OCI-M1 (cell line): ENCODE measurements at places on chromosomes 3 and 15.

- peak; percentile 56 for DNase-seq
Observed at GRCh38 chr3:19931767-19932188, 2.2 kb downstream of the EFHB start.

- no peak for DNase-seq
Observed at GRCh38 chr15:89096664-89097063, 8.4 kb downstream of the ABHD2 start.

- DNase-seq = no peak
Observed at GRCh38 chr3:169676925-169677537, 13.5 kb upstream of the MECOM start.

- DNase-seq = no peak
Observed at GRCh38 chr3:27176256-27176655, 192.9 kb downstream of the NEK10 start.

GRCh38 chr15:54273928-54274327, 295.7 kb downstream of the UNC13C start:
- peak; percentile 50 for DNase-seq

DNA sequence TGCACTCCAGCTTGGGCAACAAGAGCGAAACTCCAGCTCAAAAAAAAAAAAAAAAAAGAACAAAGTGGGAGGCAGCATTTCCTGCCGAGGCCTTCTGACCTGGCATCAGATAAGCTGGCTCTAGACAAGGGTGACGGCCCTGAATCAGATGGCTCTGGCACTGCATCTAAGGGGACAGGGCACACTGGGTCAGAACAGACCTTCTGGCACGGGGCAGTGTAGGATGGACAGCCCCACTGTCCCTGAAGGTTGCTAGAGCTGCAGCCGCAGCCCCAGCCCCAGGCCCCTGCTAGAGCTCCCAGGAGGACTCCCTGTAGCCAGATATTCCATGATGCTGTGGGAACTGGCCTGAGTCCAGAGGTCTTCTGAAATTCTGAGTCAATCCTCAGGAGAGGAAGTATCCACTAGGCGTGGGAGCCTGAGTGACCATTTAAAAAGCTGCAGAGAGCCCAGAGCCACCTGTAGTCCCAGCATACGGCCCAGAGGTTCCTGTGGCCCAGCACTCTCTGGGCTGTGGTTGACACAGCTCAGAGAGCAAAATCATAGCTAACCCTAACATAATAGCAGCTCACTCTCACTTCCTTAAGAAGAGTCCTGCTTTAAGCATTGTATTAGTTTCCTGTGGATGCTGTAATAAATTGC, 69.2 kb upstream of the MFGE8 start:
- DNase-seq = no peak

DNA sequence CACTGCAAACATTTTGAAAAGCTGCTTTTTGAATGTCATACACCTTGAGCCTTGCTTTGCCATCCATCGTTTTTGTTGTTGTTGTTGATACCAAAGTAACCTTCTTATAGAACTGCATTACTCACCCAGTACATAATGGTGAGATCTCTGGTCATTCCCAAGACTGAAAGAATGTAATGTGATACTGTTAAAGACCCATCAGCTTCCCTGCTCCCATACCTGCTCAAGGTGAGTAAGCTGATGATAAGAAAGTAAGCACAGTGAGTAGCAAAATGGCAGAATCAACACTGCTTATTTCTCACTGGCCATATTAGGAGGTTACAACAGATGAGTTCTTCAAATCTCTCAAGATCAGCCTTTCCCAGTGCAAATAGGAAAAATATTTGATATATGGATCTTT, 89.8 kb downstream of the CADPS start:
- no peak for DNase-seq

GRCh38 chr3:22176911-22177310, 425.9 kb upstream of the ZNF385D start:
- DNase-seq = no peak

DNA sequence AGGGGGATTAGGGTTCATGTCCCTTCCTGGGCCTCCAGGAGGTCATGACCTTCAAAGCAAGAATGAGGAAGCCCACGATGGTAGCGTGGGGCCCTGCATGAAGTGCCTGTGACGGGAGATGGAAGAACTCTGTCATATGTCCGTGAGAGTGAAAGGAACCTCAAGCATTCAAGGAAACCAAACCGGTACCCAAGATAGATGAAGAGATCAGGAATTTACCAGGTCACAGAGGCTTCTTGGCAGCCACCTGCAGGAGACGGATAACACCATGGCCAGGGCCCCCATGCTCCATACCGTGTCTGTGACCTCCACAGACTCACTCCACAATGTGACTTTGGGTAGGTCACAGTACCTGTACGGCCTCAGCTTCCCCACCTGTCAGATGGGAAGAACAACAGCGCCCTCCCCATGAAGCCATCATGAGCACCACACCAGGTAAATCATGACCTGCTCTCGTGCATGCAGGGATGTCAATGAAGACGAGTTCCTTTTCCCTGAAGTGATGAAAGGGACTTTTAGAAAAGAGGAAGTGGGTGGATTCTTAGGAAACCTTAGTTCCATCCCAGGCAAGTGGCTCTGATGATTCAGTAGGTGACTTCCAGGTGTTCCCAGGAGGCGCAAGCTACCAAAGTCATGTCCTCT, 23.3 kb upstream of the CYP11A1 start:
- peak; percentile 75 for DNase-seq

- DNase-seq = peak; percentile 30
Observed at GRCh38 chr3:18061737-18062656, 319.6 kb upstream of the TBC1D5 start.

GRCh38 chr3:197021231-197021630, 8.4 kb downstream of the MELTF start:
- DNase-seq = no peak

- no peak for DNase-seq
Observed at GRCh38 chr3:189902230-189903186, 218.2 kb downstream of the P3H2 start.

- DNase-seq = no peak
Observed at GRCh38 chr3:127164615-127165014, 28.3 kb upstream of the PRR23E start.

GRCh38 chr3:146156095-146156494, 4.9 kb downstream of the PLOD2 start:
- peak; percentile 49 for DNase-seq

DNA sequence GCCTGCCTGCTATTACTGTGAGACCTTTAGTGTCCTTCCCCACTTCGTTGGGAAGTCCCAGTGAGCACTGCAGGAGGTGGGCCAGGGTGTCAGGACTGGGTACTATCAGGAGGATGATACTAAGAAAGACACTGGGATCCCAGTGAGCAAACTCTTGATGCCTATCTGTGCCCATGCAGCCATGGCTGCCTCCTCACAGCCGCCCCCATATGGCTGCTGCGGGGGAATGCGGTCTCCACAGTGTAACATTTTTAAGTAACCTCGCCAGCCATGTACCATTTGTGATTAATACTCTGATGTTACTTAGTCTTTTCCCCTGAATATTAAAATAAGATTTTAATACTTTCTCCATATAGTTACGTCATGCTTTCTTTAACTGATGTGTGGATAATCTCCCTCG, 312.2 kb downstream of the RYR3 start:
- DNase-seq = peak; percentile 5

GRCh38 chr3:13776253-13777050, 103.4 kb downstream of the WNT7A start:
- DNase-seq = no peak

- DNase-seq = no peak
Observed at GRCh38 chr3:36475558-36475957, 95.3 kb downstream of the STAC start.

GRCh38 chr3:143786219-143787191, 61.8 kb downstream of the SLC9A9 start:
- no peak for DNase-seq

DNA sequence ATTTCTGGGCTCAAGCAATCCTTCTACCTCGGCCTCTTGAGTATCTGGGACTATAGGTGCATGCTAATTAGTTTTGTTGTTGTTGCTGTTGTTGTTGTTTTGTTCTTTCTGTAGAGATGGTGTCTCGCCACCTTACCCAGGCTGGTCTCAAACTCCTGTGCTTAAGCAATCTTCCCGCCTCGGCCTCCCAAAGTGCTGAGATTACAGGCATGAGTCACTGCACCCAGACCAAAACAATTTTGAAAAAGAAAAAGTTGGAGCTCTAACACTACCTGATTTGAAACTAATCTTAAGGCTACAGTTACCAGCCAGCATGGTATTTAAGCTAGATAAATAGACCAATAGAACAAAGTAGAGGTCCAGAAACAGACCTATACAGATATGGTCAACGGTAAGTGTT, 29.8 kb downstream of the KPNA1 start:
- DNase-seq = no peak

- no peak for DNase-seq
Observed at GRCh38 chr15:32824777-32825176, 107.0 kb downstream of the GREM1 start.

- no peak for DNase-seq
Observed at GRCh38 chr3:97930018-97930417, 42.2 kb downstream of the RIOX2 start.

GRCh38 chr15:101183226-101183930, 68.5 kb downstream of the CHSY1 start:
- no peak for DNase-seq

DNA sequence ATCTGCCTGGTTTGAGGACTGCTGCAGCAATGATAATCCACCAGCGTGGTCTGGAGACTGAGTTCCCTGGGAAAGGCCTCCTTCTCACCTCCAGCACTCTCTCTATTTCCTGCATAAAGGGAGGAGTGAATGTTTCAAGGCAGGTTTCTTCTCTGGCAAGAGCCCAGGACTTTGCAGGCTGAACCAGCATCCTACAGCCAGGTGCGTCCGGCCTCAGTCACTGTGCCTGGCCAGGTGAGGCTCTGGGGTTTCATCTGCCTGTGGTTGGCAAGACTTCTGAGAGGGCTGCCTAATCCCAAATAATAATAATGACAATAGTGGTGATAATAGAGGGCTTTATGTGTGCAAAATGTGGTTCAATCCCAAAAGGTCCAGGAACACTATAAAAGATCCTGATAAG, 269.0 kb upstream of the TBC1D5 start:
- DNase-seq = no peak

DNA sequence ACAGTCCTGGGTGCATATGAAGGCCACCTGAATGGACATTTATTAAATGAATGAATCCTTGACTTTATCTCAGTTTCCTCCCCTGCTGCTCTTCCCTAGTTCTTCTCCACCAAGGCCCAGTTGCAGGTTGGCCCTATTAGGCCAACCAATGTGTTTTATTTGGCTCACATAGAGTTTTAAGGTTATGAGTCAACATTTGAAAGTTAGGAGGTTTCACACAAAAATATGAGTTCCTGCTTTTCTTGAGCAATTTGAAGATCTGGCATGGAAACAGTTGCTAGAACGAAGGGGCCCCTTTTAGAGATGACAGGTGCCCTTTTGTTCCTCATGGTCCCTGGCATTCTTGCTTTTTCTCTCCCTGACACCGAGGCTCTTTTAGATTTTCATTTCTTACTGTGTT, 83.0 kb upstream of the PDZRN3 start:
- DNase-seq = no peak

GRCh38 chr3:193987186-193987585, 148.8 kb upstream of the HES1 start:
- no peak for DNase-seq

DNA sequence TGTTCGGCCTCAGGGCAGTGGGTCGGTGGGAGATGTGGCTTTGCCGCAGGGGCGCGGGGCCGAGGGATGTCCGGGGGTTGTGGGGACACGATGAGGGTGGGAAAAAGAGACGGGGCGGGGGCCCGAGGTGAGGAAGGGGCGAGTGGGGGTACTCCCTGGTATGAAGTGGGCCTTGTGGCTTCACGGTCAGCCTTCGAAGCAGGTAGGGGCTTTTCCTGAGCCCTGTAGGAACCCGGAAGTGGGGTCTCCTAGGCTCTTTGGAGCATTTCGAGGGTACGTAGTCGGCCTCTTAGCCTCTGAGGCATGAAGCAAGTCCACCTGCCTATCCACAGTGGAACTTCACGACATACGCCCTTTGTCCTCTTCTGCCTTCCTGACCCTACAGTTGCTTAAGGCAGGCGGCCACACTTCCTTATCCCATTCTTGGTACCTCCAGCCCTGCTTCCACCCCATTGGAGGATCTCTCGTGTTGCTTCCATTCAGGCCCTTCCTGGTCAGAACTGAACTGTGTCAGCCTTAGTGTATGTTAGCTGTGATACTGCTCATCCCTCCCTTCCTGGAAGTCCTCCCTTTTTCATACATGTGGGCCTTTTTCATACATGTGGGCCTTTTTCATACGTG, 389 bp downstream of the ARPC4 start:
- peak; percentile 77 for DNase-seq

GRCh38 chr3:16485395-16485992, 28.0 kb downstream of the RFTN1 start:
- no peak for DNase-seq

GRCh38 chr3:60555686-60556354, 695.4 kb downstream of the FHIT start:
- no peak for DNase-seq

GRCh38 chr3:24764236-24764915, 269.7 kb upstream of the THRB start:
- no peak for DNase-seq

DNA sequence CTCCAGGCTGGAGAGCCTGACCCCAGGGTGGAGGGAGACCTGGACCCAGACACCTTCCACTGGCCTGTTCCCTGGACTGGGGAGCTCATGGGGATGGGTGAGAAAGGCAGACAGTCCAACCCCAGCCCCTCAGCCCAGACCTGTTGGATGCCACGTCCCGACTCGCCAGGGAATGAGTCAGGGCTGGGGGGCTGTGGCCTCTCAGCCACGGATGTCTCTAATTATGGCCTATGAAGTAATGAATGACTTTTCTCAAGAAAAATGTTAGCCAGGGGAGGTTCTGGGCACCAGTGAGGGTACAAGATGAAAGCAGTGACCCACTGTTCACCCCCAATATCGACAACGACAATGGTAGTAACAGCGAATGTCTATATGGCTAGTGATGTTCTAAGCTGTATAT, 107.0 kb upstream of the RPL32 start:
- DNase-seq = no peak
